ENCODE measurements at places on chromosomes 11 and 22.
A peak's percentile ranks its signal among the peaks of the same experiment; 100 is the strongest.

- DNase-seq: no peak
Measured at GRCh38 chr22:36227396-36227795, 11.9 kb downstream of the APOL2 start.

GRCh38 chr11:96204721-96205459 lies 138.1 kb downstream of the MAML2 start:
- DNase-seq: no peak

DNA sequence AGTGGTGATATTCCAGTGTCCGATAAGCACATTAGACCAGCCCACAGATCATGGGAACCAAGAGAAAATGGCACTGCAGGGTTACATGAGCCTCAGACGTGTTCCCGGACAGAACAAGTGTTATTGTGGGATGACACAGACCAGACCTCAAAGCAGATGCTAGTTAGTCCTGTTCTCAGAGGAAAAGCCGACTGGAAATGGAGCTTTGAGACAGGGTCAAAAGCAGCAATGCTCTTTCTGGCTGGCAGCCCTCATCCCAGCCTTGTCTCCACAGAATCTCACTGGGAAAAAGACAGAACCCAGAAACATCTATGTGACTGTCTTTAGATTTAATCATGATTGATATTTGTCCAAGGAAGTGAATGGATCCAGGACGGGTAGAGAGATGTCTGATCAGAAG lies 506.8 kb downstream of the INSC start:
- no peak for DNase-seq

DNA sequence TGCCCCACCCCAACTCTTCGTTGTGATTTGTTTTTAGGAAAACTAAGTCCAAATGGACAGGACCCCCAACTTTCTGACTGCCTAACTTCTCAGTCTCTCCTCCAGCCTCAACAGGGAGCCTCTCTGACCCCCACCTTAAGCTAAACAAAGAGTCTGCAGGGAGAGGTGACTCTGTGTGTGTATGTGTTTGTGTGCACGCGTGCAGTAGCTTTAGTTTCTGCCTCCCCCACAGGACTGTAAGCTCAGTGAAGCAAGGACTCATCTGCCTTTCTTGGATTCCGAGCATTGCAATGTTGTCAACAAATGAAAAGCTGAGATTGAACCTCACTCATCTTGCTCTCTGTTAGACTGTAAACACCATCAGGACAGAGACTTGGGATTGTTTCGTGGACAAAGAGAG lies 7.9 kb downstream of the SNAP29 start:
- no peak for DNase-seq

GRCh38 chr22:19815093-19815822 lies 39.4 kb downstream of the GNB1L start:
- DNase-seq: peak; percentile 71

- DNase-seq: peak; percentile 63
Measured at GRCh38 chr22:23037429-23038333, 32.6 kb upstream of the GNAZ start.

- no peak for DNase-seq
Measured at GRCh38 chr11:16086229-16086819, 270.0 kb downstream of the SOX6 start.

GRCh38 chr11:1762537-1763302 lies 1.0 kb downstream of the CTSD start:
- DNase-seq: peak; percentile 23

DNA sequence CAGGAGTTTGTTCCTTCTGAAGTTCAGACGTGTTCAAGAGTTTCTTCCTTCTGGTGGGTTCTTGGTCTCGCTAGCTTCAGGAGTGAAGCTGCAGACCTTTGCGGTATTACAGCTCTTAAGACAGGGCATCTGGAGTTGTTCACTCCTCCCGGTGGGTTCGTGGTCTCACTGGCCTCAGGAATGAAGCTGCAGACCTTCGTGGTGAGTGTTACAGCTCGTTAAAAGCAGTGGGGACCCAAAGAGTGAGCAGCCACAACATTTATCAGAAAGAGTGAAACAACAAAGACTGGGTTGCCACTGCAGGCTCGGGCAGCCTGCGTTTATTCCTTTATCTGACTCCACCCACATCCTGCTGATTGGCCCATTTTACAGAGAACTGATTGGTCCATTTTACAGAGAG lies 373.1 kb downstream of the ETS1 start:
- DNase-seq: no peak

DNA sequence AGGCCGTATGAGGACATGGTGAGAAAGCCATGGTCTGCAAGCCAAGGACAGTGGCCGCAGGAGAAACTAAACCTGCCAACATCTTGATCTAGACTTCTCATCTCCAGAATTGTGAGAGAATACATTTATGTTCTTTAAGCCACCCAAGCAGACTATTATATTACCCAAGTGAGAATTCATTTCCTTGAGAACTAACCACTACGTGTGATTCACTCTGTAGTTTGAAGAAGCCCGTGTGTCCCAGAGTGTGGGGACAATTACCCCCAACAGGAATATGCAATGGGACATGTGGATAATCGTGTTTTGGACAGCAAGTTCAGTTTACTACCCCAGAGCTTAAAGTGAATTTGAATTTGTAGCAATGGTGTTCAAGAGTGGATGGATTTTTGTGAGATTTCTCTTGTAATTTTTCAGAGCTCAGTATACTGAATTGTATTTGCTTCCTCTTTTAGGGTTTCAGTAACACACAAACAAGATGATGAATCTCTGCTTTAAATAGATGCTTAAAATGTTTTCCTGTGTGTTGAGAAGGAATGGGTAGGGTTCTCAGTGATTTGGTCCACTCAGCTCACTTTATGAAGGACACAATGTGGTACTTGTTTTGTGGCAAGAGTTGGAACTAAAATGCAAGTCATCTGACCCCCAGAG lies 100.0 kb upstream of the ARHGAP20 start:
- DNase-seq: no peak

DNA sequence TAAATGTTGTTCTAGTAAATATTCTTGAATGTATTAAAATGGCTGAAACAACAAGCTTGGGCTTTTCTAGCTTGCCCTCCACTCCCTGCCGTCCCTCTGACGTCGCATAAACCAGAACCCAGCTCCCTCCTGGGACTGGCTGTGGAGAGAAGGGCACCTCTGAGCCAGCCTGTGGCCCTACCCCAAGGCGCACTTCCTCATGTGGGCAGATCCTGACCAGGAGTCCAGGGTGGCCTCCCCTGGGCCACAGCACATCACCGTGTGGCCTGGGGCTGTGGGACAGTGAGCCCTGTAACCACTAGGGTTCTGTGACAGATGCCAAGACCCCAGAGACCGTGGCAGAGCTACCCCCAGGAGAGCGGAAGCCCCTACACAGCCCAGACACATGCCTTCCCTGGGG lies 10.2 kb upstream of the ADORA2A start:
- DNase-seq: no peak

DNA sequence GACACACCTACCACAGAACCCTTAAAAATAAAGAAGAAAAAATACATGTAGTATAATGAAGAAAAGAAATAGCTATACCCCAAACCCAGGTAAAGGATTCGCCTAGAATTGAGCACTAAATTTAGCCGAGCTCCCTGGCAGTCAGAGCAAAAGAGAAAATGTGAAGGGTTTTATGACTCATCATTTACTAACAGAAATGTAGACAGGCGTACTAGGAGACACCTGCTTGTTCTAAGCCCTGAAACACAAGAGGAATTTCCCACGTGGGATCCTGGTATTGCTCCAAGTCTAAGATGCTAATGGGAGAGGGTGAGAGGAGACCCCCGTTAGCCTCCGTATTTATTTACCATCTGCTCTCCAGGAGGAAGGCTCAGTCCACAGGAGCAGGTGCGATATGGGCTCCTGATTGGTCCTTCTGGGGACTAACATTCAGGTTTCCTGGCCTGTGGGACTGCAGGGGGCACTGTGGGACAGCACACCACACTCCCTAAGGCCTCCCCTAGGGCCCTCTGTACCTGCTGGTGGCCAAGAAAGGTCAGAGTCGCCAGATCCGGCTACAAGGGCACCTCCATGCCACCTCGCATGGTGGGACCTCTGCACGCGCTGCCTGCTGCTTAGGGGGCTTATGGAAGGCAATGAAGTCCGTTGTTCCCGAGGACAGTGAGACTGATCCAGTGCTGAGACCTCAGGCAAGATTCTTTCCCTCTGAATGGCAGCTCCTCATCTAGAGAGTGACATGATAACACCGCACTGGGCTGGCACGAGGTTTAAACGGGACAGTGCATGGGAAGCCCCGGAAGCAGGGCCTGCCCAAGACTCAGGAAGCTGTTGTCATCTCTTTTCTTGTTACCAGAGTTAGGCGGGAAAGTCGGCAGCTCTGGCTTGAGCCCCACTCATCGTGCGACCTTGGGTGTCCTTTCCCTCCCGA lies 25.8 kb downstream of the KCNC1 start:
- DNase-seq: peak; percentile 27

GRCh38 chr11:61294717-61295595 lies at the start of gene VWCE:
VWCE (minus strand) TSS chr11:61295316; CDS start chr11:61295037, 279 bp downstream.
- peak; percentile 78 for DNase-seq

- DNase-seq: peak; percentile 82
Measured at GRCh38 chr11:47514825-47515647, 37.9 kb downstream of the CELF1 start.

- DNase-seq: no peak
Measured at GRCh38 chr11:46913484-46913883, 4.9 kb downstream of the LRP4 start.

GRCh38 chr11:43947003-43947500 lies 4.6 kb downstream of the C11orf96 start:
- peak; percentile 48 for DNase-seq

DNA sequence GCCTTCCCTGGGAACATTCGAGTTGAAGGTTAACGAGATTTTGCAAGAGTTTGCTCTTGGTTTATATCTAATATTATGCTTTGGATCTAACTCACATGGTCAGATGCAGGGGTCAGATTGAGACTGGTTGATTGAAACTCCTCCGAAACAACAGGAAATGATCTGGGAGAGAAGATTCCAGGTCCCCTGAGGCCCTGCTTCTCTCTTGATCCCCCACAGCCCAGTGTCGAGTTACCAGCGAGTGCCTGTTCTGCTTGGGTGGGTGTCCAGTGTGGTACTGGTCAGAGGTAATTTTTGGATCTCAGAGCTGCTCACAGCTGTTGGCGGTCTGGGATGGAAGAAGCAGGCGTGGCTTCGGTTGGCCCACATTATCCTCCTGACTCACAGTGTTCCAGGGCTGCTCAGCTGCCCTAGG lies 9.2 kb downstream of the FBLN1 start:
- no peak for DNase-seq

DNA sequence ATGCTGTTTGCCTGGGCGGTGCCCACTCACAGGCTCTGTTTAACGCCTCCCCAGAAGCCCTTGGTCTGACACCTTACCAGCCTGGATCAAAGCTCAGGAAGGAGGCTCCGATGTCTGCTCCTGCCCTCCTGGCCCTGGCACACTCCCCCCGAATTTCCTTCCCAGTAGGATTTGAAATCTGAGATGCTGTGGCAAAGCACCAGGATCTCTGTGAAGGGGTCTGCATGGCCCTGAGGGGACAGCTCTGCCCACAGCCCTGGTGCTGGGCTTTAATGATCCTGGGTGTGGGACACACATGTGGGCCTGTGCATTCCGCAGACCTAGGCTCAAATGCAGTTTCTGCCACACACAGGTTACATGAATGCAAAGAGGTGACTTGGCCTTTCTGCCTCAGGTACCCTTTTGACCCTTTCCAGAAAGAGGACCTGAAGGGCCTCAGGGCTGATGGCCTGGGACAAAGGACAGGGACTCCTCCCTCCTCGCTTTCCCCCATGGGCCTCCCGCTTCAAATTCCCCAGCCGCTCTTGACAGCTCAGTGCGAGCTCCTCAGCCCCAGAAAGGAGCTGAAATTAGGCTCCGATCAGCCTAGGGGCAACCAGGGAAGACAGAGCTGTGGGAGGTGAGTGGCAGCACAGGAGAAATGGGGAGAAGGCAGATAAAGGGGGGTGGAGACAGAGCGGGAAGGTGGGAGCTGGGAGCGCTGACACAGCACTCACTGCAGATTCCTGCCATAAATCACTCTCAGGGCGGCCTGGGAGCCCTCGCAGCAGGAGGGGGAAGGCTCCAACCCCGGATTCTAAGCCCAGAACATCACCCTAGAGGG lies 41.3 kb downstream of the TRIM29 start:
- peak; percentile 17 for DNase-seq

DNA sequence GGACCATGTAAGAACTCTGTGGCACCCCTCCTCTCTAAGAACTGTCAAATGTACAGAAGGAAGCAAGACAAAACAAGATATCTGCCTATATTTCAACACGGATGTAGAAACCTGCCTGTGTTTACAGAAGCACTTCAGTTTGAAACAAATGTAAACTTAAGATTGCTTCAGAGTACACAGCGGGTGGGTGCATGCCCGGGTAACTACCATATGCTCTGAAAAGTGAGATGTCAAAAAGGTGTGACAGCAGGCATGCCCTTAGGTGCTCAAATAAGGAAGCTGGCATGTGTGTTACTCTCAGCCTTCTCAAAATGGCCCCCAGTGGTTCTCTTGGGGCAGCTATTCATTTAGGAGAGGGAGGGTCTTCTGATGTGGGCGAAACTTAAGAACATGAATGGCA lies 5.2 kb downstream of the ACP2 start:
- no peak for DNase-seq

DNA sequence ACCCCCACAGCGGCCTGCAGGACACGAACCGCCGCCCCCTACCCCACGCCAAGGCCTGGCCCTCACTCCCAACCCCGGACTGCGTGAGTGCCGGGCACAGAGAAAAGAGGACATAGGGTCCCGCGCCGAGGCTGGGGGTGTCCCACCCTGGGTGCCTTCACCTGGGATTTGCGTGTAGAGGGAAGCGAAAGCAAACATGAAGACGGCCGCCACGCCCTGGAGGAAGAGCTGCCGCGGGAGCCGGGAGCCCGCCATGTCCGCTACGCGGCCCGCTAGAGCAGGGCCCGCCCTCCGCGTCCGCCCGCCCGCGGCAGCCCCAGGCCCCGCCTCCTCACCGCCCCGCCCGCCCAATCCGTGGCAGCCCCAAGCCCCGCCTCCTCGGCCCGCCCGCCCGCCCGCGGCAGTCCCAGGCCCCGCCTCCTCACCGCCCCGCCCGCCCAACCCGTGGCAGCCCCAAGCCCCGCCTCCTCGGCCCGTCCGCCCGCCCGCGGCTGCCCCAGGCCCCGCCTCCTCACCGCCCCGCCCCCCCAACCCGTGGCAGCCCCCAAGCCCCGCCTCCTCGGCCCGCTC lies at the start of gene LMF2:
Gene LMF2 (minus strand): TSS at position 282 of the 570 bp plus-strand sequence. CDS start 27 bp downstream, at position 255.
- DNase-seq: no peak

- peak; percentile 56 for DNase-seq
Measured at GRCh38 chr22:35839841-35840301, 122.2 kb downstream of the APOL5 start.

DNA sequence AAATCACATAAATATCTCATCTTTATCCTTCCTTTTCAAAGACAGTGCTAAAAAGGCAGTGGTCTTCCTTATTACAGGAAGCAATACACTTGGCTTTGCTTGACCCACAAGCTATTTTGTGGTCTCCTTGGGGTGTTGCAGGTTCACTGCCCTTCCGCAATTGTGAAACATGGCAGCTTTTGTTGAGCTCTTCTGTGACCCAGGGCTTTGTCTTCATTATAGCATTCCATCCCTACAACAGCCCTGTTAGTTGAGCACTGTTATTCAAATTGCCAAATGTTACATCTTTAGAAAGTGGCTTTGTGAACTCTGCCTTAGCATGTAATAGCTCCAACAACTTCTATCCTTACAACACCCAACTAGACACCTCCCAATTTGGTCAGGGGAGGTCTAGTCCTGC lies 107.1 kb downstream of the OPCML start:
- no peak for DNase-seq

GRCh38 chr11:19422276-19422675 lies 181.5 kb upstream of the E2F8 start:
- no peak for DNase-seq

Measured in OCI-M1 (cell line).